Stimulated activated CD8-positive, alpha-beta memory T cell treated with anti-CD3 and anti-CD28 coated beads, Interleukin-7, amount 100 ng/mL, for 1 hour (primary cell): ENCODE measurements at places on chromosomes 1 and 21.

DNA sequence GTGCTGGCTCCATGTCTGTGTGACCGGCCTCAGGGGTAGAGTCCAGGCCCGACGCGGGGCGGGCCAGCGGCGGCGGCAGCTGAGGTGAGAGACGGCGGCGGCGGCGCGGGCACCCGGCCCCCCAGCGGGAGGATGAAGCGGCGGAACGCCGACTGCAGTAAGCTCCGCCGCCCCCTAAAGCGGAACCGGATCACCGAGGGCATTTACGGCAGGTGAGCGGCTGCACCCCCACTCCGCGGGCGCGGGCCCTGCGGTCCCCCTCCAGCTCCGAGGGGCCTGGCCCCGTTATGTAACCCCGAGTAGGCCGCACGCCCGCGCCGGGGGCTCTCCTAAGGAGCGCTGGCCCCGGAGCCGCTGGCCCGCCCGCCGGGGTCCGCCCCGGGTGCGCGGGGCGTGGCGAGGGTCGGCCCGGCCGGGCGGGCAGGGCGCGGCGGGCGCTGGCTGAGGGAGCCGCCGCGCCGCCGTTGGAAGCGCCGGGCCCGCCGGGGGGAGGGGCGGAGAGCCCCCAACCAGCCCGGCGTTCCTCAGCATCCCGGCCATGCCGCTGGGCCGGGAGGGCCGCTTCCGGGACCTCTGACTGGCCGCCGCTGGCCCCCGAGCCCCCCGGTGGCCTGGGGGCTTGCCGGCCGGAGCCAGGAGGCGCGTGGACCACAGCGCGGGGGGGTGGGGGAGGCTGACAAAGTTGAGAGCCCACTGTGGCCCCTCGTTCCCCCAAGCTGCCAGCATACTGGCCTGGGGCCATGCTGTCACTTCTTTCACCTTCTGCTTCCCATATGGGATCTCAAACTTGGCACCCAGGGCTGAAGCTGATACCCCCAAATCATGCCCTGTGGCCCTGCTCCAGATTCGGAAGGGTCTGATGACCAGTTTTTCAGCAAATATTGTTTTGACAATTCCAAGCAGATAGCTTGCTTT is 527 bp downstream of the MACO1 start:
- no peak for DNase-seq

- DNase-seq: no peak
These were observed 81.5 kb upstream of the DPYD start for GRCh38 chr1:98002288-98002687.

DNA sequence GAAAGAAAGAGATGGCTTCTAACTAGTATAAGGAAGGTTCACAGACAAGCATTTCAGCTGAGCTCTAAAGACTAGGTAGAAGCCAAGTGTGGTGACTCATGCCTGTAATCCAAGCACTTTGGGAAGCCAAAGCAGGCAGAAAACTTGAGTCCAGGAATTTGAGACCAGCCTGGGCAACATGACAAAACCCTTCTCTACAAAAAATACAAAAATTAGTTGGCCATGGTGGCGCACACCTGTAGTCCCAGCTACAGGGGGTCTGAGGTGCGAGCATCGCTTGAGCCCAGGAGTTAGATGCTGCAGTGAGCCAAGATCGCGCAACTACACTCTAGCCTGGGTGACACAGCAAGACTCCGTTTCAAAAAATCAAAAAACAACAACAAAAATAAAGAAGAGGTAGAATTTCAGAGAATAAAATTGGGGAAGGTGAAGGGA is 27.8 kb downstream of the FBXO42 start:
- no peak for DNase-seq

DNA sequence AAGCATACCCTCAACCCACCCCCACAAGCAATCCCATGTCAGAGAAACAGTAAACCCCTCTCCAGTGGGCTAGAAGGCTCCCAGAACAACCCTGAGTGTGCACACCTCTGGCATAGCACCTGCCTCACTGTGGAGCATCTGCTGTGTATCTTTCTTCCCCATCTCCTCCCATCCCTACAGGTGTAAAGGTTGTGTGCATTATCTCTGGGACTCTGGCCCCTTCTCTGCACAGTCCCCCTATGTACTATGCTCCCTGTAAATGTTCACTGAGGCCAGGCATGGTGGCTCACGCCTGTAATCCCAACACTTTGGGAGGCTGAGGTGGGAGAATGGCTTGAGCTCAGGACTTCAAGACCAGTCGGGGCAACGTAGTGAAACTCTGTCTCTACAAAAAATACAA is 700 bp upstream of the CACNA1S start:
- no peak for DNase-seq

DNA sequence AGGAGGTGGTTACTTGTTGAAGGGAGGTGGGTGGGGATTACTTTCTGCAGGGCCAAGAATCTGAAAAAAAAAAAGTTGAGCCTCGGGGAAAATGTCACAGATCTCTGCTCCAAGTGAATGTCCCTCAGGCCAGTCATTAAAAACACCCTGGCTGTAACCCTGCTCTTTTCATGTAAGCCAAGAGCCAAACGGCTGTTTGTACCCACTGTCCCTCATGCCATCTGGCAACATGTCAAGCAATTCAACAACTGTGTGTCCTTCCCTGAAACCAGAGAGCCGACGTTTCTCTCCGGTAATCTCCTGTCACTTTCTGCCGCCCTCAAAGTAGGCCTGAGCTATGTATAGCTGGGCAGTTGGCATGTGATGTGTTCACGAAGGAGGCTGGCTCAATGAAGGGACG is 14.7 kb downstream of the CASQ2 start:
- no peak for DNase-seq

DNA sequence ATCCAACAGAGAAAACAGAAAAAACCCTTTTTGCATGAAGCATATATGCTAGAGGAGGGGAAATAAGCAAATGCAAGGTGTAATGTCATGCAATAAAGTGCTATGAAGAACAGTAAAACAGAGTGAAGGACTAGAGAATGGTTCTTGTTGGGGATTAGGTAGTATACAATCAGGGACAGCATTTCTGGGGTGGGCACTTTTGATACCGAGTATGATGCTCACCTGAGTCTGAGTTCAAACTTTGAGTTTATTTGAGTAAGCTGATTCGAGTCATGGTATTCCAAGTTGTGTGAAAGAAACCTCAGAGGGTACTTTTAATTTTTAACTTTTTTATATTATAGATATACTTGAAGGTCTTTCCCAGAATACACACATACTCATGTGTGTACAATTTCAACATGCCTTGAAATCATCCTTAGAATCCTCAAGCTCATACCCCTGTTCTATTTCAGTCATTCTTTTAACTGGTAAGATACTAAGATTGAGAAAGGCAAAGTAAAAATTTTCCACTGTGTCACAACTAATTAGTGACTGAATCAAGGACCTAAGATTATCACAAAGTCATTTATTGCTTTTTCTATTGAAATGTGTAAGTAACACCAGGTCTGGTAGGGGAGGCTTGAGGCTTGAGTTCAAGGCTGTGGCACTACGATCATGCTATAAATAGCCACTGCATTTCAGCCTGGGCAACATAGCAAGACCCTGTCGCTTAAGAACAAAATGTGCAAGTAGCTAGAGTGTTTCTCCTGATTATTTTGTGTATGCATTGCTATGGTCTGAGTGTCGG is 12.1 kb downstream of the LRRC8B start:
- DNase-seq: no peak
